ENCODE measurements at places on chromosomes 16 and 17.

DNA sequence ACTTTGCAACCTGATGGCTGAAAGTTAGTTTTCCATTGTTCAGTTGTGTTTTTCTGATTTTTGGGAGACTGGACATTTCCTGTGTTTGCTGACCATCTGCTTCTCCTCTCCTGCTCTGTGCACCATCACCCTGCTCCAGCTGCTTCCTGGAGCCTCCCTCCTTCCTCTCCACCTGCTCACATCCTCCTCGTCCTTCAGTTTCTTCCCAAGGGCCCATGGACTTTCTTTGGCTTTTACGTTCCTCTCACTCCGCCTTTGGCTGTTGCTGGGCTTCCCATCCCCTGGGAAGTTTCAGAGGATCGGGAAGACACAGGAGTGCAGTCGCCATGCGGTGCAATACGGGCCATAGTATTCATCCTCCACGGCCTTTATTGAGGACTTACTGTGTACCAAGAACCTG lies 61.6 kb downstream of the TNFRSF13B start:
- DNase-seq: no peak

DNA sequence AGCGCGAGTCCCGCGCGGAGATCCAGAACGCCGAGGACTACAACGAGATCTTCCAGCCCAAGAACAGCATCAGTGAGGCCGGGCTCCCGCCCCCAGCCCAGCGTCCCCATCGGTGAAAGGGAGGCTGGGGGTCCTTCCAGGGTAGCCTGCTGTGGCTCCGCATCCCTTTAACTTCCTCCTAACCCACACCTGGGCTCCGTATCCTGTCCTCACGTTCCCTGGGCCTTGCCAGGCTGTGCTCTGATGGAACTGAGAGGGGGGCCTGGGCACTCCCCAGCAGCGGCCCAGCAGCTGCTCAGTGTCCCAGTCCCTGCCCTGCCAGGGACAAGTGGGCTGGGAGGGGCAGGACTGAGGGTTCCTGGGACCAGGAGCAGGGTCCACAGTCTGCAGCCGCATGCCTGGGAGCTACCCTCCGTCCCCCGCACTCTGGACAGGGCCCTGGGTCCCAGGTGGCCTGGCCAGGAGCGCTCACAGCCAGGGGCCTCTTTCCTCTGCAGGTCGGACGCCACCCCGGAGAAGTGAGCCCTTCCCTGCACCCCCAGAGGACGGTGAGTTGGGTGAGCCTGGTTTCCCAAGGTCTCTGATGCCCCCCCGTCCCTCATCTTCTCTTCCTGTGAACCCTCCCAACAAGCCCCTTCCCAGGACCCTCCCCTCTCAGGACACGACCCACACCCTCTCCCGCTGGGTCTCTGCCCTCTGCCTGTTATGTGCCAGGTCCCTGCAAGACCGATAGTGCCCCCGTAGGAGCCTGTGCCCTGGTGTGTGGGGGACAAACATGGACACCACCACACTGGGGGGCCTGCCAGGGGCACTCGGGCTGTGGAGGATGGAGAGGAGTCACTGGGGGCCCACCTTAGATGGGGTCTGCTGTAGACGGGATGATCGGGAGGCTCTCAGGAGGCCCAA lies 18.1 kb downstream of the KATNB1 start:
- DNase-seq: no peak

DNA sequence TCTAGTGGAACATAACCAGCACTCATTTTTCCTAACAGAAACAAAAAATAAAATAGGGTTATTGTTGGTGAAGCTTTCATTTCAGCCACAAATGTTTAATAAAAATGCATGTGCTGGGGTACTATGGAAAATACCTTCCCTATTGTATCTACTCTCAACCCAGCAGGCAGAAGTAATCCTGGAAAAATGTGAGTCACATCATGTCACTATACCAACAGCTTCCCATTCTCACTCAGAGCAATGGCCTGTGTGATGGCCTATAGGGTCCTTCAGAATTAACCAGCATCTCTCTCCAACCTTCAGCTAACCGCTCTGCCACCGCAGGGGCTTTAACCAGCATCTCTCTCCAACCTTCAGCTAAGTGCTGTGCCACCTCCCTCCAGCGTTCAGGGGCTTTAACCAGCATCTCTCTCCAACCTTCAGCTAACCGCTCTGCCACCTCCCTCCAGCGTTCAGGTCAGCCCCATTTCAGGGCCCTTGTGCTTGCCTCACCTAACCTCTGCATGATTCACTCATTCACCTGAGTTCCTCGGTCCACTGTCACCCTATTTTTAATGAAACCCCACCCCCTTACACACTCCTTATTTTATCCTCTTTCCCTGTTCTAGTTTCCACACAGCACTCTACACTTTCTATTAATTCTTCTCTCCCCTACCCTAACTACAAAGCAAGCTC lies 34.0 kb downstream of the UBE2G1 start:
- DNase-seq: no peak

GRCh38 chr16:88773812-88774291 lies 11.2 kb downstream of the PIEZO1 start:
- DNase-seq: no peak

DNA sequence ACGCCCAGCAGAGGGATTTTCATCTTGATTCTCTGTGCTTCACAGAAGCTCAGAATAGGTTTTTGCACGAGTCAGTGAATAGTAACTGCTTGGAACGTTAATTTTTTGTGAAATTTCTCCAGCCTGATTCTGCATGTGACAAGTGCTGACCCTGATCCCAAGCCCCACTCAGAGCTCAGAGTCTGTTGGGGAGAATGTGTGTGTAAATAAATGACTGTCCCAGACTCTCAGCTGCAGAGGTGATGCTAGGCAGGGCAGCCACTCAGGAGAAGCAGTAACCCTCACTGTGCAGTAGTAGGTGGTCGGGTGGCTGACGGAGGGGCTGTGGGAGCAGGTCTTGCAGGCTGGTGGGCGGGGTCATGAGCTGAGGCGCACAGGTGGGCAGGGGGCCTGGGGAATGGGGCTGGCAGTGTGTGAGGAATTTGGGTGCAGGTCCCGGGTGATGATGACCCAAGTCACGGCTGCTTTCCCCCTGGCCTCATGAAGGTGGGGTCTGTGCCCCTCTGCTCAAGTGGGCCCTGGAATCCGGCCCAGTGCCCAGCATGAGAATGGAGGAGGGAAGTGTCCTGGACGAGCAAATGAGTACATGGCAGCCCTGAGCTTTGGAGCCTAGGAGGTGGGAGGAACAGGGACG lies 16.3 kb upstream of the FOXK2 start:
- DNase-seq: no peak

- DNase-seq: peak; percentile 47
Measured at GRCh38 chr16:71894229-71894920, 956 bp upstream of the IST1 start.

GRCh38 chr16:85107083-85107482 lies 5.2 kb downstream of the CIBAR2 start:
- DNase-seq: no peak

GRCh38 chr17:75751676-75752404 lies 13.2 kb downstream of the GALK1 start:
- DNase-seq: no peak

DNA sequence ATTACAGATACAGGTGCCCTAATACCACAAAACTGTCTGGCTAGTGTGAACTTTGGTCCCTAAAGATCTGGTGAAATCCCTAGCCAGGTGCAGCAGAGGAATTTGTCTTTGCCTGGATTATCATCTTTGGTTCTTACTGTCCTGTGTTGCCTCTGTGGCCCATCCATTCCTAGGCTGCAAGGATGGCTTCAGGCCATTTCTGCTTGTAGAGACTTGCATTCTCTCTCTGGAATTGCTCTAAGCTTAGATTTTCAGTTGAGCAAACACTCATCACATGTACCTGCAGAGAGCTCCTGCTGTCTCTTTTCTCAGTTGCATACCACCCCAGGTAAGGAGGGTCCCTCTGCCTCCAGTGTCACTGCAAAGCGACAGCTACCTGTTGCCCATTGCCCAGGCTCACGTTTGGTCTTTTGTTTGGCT lies 114.9 kb downstream of the PRKCA start:
- DNase-seq: no peak

DNA sequence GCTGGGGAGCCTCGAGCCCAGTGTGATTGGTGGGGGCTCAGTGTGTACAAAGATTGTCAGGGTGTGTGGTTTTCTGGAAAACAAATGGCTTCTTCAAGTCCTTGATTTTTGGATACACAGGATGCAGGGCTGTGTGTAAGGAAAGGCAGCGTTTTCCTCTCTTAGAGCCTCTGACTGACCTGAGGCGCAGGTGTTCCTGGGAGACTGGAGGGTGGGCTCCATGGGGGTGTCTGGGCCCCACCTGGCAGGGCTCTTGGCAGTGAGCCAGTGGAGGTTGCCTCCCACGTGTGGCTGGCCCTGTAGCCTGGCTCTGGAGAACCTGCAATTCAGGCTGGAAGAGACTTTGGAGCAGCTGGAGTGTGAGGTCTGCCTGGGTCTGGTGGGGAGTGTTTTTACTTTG lies 5.0 kb downstream of the FOXK2 start:
- no peak for DNase-seq

- no peak for DNase-seq
Measured at GRCh38 chr16:85955566-85955965, 56.6 kb downstream of the IRF8 start.

DNA sequence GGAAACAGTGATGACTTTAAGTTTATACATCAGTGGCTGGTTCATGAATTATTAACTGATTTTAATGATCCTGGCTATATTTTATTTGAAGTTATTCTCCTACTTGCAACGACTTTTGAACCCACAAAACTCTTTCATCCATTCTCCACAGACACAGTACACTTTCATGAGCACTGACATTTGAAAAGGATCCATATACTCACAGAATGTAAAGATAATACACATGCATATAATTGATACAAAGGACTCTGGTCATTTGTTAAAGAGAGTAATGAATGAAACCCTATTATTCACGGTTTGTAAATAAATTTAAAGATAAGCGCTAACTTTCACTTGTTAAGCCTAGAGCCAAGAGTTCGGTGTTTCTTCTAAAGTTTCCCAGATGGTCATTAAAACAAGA lies 3.3 kb downstream of the TOX3 start:
- no peak for DNase-seq

DNA sequence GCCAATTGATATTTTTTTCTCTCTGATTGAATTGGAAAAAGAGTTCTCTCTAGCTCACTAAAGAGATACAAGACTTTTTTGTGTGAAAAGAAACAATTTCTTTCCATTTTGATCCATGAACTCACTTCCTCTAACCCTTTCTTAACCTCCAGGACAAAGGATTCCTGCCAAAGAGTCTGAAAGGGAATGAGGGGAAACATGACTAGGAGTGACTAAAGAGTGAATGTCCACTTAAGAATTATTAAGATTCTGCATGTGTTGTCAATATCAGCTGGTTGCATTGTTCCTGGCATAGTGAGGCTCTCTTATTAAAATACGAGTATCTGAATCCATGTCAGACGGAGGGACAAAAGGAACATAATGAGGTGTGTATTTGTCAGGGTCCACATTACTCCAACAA lies 344.7 kb downstream of the GRIN2A start:
- DNase-seq: no peak

DNA sequence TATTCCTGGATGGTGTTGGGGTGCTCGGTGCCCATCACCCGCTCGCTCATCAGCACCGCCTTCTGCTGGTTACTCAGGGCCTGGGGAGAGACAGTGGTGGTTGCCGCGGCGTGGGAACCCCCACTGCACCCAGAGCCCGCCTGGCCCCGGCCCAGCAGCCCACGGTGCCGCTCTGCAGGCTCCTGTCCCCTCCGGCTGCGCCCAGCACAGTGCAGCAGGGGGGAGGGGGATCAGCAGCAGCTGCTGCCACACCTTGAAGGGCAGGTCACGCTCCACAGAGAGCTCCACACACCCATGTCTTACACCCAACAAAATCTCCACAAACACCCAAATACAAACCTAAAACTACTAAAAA lies 18.8 kb downstream of the CLUH start:
- no peak for DNase-seq

DNA sequence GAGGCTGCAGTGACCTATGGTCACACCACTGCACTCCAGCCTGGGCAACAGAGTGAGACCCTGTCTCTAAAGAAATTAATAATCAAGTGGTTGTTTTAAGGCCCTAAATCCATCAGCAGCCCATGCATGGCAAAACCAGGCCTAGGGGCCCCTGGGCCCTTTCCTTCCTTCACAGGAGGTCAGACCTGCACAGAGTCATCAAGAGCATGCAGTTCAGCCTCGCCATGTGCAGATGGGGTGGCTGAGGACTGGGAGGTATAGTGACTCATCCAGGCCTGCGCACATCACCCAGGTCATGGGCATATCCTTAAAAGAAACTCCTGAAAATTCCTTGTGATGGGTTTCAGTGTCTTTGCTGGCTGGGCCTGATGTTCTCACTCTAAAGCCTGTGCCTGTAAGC lies 72.4 kb upstream of the AMZ2 start:
- DNase-seq: no peak

DNA sequence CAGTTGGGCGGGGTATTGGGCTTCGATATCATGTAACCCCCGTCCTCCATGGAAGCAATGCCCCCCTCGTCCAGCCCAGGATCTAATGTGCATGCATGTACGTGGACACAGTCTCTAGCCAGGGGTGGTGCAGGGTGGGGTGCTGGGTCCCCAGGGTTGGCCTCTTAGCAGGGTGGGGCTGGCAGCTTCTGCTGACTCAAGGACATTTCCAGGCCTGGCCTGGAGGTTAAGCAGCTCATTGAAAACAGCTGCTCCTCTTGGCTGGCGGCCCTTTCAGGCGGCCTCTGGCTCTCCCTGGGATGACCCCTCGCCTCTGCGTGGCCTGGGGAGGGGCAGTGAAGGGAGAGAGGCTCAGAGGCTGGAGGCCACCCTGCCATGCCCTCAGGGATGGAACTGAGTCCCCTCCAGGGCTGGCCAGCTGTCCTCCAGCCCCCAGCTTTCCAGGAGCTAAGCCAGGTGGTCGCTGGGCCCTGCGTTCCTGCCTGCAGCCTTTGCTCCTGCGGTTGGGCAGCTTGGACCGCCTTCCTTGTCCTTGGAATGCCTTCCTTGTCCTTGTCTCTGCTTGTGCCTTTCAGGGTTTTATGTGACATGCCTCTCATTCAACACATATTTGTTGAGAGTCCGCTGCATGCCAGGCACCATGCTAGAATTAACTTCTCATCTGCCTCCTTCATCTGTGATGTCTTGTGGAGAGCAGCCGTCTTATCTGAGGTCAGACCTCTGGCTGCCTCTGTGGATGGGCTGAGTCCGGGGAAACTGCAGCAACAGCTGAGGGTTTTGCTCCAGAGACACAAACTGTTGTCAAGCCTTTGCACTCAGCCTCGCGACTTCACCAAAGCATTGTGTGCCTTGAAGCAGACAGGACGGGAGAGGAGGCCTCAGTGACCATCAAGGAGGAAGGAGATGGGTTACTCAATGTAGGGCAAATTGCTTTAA lies 26.6 kb downstream of the MRC2 start:
- DNase-seq: no peak

- peak; percentile 78 for DNase-seq
Measured at GRCh38 chr17:2244545-2245525, 58.8 kb downstream of the SMG6 start.

Data from C1 segment of cervical spinal cord (tissue), 14 donors.